ENCODE measurements at places on chromosomes 5 and 9. TPM values are rescaled to one million over a fixed set of nuclear protein-coding genes. Genes with fewer than 3 reads are reported as not detected.

Gene RPS23
- 1,231 TPM for total RNA-seq

GRCh38 chr5:110073534-110073933 lies 383.8 kb downstream of the MAN2A1 start:
- H3K27ac ChIP-seq: no peak overlapping the region
- DNase-seq: no peak
- H3K27me3 ChIP-seq: no peaks in the 10 kb centered on the region

GRCh38 chr5:136023958-136024541 lies 4.7 kb upstream of the TGFBI start:
- no peaks in the 10 kb centered on the region for H3K36me3 ChIP-seq
- no peak overlapping the region for H3K27ac ChIP-seq
- peaks cover 6% of the 10 kb centered on the region for H3K4me1 ChIP-seq
- no peak overlapping the region for H3K4me3 ChIP-seq
- H3K27me3 ChIP-seq: no peaks in the 10 kb centered on the region

DNA sequence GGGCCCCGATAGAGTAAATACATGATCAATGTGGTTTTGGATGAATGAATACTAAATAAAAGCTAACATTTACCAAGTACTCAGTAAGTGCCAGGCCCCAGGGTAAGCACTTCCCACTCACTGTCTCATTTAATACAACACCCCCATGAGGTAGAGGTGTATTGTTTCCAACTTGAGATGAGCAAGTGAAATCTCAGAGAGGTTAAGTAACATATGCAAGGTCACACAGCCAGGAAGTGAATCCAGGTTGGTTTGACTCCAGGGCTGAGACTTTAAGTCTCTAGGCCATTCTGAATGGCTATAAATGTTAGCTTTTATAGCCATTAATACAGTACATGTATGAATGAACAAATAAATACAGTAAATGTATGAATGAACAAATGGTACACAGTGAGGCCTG lies 39.4 kb downstream of the LHX2 start:
- no peak overlapping the region for H3K4me3 ChIP-seq
- no peaks in the 10 kb centered on the region for H3K27me3 ChIP-seq
- no peaks in the 10 kb centered on the region for H3K36me3 ChIP-seq
- DNase-seq: no peak

DNA sequence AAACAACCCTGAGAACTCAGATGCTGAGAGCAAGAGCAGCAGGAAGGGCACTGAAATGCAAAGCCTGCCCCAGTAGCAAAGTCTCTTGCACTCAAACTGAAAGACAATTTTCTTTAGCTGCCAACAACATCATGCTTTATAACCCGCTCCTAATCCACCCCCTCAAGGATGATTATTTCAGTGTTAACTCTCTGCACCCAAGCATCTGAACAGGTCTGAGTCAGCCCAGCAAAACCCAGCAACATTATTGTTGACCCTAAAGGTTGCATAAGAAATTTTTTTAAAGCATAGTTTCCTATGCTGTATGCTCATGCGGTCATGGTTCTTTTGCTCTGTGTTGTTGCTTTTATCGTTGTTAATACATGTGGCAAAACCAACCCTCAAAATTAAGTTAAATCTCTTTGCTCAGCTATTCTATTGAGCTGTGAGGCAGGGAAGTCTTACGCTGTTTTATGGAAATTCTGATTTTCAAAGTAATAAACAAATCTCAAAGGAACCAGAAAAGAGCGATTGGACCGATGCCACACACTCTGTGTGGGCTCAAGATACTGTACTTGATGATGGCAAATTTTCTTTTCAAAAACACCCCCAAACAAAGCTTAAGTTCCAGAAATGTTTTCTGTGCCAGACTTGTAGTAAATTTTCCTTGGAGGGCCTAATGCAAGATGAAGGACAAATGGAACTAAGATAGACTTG lies 440.6 kb upstream of the MPDZ start:
- H3K27me3 ChIP-seq: no peaks in the 10 kb centered on the region
- H3K27ac ChIP-seq: no peak overlapping the region
- H3K4me3 ChIP-seq: no peak overlapping the region

All from testis (tissue), 5 donors.